ENCODE measurements at places on chromosomes 1 and 21. TPM values are rescaled to one million over a fixed set of nuclear protein-coding genes. Genes with fewer than 3 reads are reported as not detected.

DNA sequence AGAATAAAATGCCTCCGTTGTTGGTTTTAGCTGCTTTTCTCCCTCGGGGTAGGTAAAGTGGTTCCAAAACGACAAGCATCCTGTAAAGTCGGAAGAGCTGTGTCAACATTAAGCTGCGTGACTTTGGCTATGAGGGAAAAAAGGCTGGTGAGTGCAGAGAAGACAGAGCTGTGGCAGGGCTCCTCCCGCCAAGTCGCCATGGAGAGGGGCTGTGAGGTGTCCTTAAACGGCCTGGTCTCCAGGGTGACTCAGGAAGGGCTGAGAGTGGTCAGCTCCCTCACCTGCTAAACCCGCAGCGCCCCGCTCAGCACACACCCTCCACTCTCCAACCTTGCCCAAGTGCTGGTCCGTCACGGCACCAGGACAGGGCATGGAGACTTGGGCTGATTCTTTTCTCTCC is 91.6 kb upstream of the SAMD11 start:
- H3K4me1 ChIP-seq, result no peaks in the 10 kb centered on the region
- DNase-seq, result no peak

DNA sequence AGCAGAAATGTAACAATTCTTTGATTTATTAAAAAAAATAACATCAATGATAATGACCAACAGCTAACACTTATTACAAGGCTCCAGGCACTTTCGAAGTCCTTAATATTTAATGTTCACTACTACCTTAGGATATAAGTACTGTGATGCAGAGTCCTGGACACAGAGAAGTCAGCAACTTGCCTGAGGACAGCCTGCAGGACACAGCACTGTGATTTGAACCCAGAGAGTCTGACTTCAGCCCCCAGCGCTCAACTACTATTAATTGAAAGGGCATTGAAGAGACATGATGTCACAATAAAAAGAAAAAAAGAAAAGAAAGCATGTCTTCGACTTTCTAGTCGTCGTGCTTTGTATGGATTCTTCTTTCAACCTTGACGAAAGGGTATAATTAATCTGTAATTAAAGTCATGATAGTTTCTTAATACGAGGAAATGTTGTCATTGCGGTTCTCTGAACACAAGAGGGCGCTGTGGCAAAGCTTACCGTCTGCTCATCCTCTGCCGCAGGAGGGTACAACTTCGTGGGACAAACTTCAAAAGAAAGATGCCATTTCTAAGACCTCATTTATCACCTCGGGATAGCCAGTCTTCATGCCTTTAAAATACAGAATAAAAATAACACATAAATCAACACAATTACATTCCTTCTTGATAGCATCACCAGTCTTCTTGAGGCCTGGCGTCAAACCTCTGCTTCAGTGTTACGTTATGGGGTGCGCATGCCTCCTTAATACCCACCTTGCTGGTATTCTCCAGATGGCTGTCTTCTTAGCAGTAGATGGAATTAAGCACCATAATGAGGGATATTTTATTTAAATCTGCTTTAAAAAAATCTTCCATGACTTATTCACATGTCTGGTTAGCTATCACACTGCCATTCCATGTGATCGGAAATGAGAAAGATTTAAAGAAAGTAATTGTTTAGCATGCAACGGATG is 240.1 kb downstream of the DISC1 start:
- no peak overlapping the region for H3K27ac ChIP-seq
- H3K27me3 ChIP-seq, result no peaks in the 10 kb centered on the region
- H3K4me1 ChIP-seq, result peaks cover 4% of the 10 kb centered on the region

DNA sequence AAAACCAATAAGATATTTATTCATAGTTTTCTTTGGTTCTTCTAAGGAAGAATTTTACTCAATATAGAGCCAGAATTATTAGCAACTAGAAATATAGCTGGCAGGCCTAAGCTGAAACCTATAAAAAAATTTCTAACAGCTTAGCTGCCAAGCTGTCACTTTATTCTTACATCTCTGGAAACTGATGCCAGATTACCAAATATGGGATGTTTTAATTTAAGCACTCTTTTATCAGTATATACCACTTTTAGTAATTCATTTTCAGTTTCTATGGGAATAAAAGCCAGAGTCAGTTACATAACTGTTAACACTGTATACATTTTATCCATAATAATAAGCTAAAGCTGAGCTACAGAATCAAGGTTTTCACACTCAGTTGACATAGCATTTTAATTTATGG is 68.7 kb upstream of the MPC2 start:
- peaks cover 8% of the 10 kb centered on the region for H3K4me1 ChIP-seq
- H3K27me3 ChIP-seq, result no peaks in the 10 kb centered on the region
- no peak overlapping the region for H3K4me3 ChIP-seq
- no peak for DNase-seq
- H3K36me3 ChIP-seq, result peaks cover 51% of the 10 kb centered on the region
- H3K27ac ChIP-seq, result no peak overlapping the region

GRCh38 chr1:47367651-47368050 is 34.1 kb downstream of the CMPK1 start:
- DNase-seq, result no peak
- no peaks in the 10 kb centered on the region for H3K27me3 ChIP-seq
- no peak overlapping the region for H3K27ac ChIP-seq
- no peaks in the 10 kb centered on the region for H3K4me1 ChIP-seq
- H3K36me3 ChIP-seq, result peaks cover 9% of the 10 kb centered on the region
- H3K4me3 ChIP-seq, result no peak overlapping the region

GRCh38 chr21:29499734-29500343 is 201.1 kb downstream of the BACH1 start:
- H3K4me1 ChIP-seq, result no peaks in the 10 kb centered on the region
- no peak overlapping the region for H3K4me3 ChIP-seq
- peak; percentile 53 for DNase-seq
- no peak overlapping the region for H3K27ac ChIP-seq
- H3K27me3 ChIP-seq, result no peaks in the 10 kb centered on the region

DNA sequence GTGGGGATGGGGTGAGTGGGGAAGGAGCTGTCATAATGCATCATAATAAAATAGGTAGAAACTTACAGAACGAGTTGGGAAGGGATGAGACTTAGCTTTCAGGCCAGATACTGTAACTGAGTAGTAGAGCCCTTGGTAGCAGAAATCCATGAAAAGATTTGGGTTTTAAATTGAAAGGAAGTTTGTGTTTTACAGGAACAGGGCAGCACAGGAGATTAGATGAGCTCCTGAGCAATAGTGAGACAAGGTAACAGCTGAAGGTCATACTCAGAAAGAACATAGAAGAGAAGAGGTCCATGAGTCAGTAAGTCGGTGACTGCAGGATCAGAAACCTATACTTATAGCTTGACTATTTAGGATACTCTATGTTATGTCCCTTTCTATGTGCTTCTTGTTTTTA is 7.3 kb downstream of the MAP10 start:
- no peaks in the 10 kb centered on the region for H3K36me3 ChIP-seq
- DNase-seq, result no peak
- H3K27me3 ChIP-seq, result no peaks in the 10 kb centered on the region
- H3K4me3 ChIP-seq, result no peak overlapping the region
- no peak overlapping the region for H3K27ac ChIP-seq

DNA sequence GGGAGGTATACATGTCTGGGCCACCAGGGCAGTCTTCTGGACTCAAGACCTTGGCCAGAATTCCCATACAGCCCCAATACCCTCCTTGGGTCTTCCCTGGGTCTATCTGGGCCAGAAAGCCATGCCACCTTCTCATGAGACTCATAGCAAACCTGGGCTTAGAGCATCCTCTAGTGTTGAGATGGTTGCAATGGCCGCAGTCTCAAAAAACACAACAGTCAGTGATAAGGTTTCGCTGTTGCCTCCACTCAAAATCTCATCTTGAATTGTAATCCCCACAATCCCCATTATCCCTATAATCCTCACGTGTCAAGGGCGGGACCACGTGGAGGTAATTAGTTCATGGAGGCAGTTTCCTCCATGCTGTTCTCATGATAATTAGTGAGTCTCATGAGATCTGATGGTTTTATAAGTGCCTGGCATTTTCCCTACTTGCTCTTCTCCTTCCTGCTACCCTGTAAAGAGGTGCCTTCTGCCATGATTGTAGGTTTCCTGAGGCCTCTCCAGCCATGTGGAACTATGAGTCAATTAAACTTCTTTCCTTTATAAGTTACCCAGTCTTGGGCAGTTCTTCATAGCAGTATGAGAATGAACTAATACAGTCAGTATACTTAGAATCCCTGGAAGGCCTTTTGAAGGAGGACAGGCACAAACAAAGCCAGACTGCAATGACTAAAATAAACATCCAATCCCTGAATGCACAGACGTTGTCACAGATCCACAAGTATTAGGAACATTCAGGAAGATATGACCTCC is 77.0 kb downstream of the CTH start:
- peak; percentile 85 for DNase-seq
- no peak overlapping the region for H3K27ac ChIP-seq
- H3K27me3 ChIP-seq, result no peaks in the 10 kb centered on the region
- H3K4me3 ChIP-seq, result no peak overlapping the region

- DNase-seq, result no peak
- H3K36me3 ChIP-seq, result no peaks in the 10 kb centered on the region
- no peaks in the 10 kb centered on the region for H3K4me1 ChIP-seq
- no peaks in the 10 kb centered on the region for H3K27me3 ChIP-seq
- H3K27ac ChIP-seq, result no peak overlapping the region
- H3K4me3 ChIP-seq, result no peak overlapping the region
Measured at GRCh38 chr21:27793901-27794300, 827.0 kb upstream of the ADAMTS5 start.

DNA sequence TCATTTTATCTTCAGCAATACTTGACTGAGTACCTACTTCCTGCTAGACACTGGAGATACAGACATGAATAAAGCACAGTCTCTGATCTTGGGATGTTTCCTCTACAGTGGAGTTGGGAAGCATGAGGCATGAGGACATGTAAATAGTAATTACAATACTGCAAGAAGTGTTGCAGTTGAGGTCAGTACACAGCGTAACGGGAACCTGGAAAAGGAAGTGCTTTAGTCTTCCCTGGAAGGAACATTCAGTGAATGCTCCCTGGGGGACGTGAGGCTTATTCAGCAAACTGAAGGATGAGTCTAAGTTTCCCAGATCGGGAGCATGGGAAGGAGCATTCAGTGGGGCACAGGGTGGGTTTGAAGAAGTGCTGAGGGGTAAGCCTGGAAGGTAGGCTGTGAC is 112.4 kb downstream of the PIK3R3 start:
- no peak overlapping the region for H3K27ac ChIP-seq
- no peaks in the 10 kb centered on the region for H3K27me3 ChIP-seq
- no peak overlapping the region for H3K4me3 ChIP-seq
- DNase-seq, result no peak
- H3K36me3 ChIP-seq, result peaks cover 56% of the 10 kb centered on the region
- H3K4me1 ChIP-seq, result no peaks in the 10 kb centered on the region

- no peak for DNase-seq
- no peaks in the 10 kb centered on the region for H3K36me3 ChIP-seq
- no peaks in the 10 kb centered on the region for H3K4me1 ChIP-seq
Measured at GRCh38 chr1:160116283-160117147, 956 bp downstream of the ATP1A2 start.

- DNase-seq, result peak; percentile 60
- no peaks in the 10 kb centered on the region for H3K27me3 ChIP-seq
- H3K27ac ChIP-seq, result no peak overlapping the region
- no peak overlapping the region for H3K4me3 ChIP-seq
Measured at GRCh38 chr1:61174060-61174795, 91.9 kb downstream of the NFIA start.

GRCh38 chr1:203528976-203529835 is 35.3 kb downstream of the OPTC start:
- 0 out of 2 replicates have a peak, but pooled peaks cover under 1% of the 10 kb centered on the region for H3K27me3 ChIP-seq
- H3K36me3 ChIP-seq, result no peaks in the 10 kb centered on the region
- no peaks in the 10 kb centered on the region for H3K4me1 ChIP-seq
- no peak for DNase-seq
- no peak overlapping the region for H3K27ac ChIP-seq
- H3K4me3 ChIP-seq, result no peak overlapping the region

DNA sequence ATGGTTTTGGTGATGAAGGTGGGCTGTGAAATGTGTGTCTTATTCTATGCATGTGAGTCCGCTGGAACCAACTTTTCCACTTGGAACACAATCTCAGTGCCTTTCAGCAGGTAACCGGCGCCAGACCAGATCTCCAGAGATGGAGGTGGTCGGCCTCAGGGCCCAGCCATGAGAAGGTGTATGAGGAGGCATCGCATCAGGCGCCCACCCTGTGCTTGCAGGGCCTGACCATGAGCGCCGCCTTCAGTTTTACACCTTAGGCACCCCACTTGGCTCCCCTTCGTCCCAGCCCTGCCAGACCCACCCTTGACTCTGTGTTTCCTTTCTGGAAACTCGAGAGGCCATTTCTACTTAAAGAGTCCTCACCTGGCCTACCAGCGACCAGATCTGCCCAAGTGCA is 48.6 kb upstream of the ATF3 start:
- H3K36me3 ChIP-seq, result no peaks in the 10 kb centered on the region
- H3K4me3 ChIP-seq, result no peak overlapping the region
- H3K27ac ChIP-seq, result no peak overlapping the region
- H3K4me1 ChIP-seq, result peaks cover 18% of the 10 kb centered on the region

DNA sequence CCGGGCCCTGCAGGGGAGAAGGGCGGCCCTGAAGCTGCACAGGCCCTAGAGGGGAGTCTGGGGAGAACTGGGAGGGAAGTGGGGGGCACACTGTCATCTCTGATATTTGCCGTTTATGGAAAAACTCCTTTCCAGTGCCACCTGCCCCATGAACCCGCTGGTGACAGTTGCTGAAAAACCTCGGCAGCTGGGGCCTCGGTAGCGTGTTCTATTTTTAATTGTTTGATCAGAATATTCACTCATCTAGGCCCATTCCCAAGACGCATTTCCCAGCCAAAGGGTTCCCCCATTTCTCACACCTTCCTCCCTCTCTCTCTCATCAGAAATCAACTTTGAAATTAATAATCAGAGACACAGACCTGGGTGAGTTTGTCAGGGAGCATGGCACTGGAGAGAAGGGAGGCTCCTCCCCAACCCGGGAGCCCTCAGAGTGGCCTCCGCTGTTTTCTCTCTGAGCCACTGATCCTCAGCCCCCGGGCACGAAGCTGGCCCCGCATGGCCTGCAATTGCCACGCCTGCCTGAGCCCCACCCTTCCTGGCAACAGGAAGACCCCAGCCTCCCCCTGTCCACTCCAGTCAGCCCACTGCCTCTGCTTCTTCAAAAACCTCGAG is 111.1 kb downstream of the CASZ1 start:
- H3K36me3 ChIP-seq, result no peaks in the 10 kb centered on the region
- no peaks in the 10 kb centered on the region for H3K27me3 ChIP-seq
- no peak for DNase-seq
- no peak overlapping the region for H3K27ac ChIP-seq
- H3K4me1 ChIP-seq, result no peaks in the 10 kb centered on the region
- H3K4me3 ChIP-seq, result no peak overlapping the region

Gene CGN
- 0.22 TPM for total RNA-seq

Gene ZBTB7B
- 17.1 TPM for total RNA-seq

Gene SLC9C2
- not detected for total RNA-seq

Gene CELF3
- not detected for total RNA-seq

Gene LENEP
- total RNA-seq, result not detected

Data from Karpas-422 (cell line).